Vagina (tissue), 2 donors: ENCODE measurements at places on chromosomes 4 and X.

- DNase-seq = no peak
Observed at GRCh38 chrX:10208953-10209352, 52.2 kb downstream of the CLCN4 start.

- DNase-seq = no peak
Observed at GRCh38 chr4:140450352-140450751, 22.9 kb upstream of the CLGN start.

DNA sequence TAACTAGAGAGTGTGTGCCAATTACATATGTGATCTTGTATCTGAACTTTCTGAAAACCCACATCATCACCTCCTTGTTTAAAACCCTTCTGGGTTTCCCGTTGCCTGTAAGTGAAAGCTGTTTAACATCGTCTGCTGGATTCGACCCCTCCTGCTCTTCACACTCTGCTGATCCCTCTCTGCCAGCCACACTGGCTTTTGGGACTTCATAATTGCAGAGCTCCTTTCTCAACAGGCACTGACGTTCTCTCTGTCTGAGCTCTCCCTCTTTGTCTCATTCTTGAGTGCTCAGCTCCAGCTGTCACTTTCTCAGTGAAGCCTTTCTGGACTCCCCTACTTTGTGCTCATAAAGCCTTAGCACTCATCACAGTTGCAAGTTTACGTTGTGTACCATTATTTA lies 153.9 kb downstream of the CEP135 start:
- no peak for DNase-seq

DNA sequence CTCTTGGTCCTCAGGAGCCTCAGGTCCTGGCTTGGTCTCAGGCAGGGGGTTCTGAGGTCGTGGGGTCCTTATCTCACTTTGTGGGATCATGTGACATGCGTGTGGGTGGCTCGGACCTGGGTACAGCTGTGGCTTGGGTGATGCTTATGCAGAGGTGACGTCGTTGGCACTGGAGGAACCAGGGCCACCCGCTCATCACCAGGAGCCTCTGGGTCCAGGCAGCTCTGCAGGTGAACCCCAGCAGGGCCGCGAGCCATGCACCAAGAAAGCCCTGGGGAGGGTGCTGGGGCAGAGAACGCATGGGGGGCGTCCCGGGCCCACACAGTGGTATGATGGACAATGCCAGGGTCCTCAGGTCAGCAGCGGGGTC lies 8.7 kb downstream of the ATP5ME start:
- DNase-seq = no peak

DNA sequence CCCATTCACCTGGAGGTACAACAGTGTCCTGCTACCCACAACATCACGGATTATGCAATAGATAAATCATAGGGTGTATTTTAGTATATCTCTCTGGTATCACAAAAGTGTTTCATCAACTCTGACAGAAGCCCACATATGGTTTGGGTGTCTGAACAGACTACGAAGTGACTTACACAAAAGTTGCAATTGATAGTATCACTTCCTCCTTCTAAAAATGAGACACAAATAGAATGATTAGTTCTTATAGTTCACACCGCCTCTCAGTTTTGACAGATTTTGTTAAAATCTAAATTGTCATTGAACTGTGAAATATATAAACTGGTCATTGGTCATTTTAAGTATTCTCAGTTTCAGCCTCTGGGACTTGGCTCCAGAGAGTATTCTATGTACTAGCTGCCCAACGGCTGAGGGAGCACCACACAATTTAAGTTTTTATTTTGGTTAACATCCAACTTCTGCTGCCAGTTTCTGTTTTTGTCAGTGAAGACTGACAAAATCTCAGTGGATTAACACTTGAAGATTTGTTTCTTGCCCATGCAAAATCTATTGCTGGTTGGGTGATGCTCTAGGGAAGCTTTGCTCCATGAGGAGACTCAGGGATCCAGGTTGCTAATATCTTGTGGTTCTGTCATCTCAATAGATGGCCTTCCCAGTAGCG lies 113.8 kb upstream of the PUDP start:
- no peak for DNase-seq

GRCh38 chr4:58749206-58749605 lies 1639.0 kb upstream of the IGFBP7 start:
- no peak for DNase-seq

GRCh38 chr4:11446155-11446811 lies 17.6 kb upstream of the HS3ST1 start:
- DNase-seq = no peak

- DNase-seq = no peak
Observed at GRCh38 chr4:13633671-13634070, 6.1 kb upstream of the BOD1L1 start.

DNA sequence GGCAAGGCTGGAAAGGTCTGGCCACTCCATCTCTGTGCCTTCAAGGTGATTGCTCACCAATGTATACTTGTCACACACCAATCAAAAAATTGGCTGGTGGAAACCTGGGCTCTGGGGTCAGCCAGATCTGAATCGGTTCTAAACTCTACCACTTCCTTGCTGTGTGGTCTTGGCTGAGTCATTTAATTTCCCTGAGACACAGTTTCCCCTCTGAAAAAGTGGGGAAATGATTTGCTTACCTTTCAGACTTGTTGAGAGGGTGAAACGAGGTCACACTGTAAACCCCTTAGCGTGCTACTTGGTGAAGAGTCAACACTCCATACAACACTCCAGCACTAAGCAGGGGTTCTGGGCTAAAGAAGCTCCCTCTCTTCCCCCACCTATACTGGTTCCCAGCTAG lies 252.3 kb upstream of the ZIC3 start:
- DNase-seq = no peak

DNA sequence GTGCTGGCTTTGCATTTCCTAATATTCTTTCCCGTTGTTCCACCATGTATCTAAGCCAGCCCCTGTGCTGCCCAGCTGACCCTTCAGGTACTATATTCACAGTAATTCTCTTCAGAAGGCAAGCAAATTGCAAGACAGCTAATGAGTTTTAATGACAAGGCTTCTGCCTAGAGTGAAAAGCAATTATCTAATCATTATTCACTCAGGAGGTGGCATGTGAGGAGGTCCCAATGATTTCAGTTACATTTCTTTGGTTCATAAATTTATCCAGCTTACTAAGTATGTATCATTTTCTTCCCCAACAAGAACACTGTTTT lies 123.0 kb downstream of the RASGEF1B start:
- no peak for DNase-seq

DNA sequence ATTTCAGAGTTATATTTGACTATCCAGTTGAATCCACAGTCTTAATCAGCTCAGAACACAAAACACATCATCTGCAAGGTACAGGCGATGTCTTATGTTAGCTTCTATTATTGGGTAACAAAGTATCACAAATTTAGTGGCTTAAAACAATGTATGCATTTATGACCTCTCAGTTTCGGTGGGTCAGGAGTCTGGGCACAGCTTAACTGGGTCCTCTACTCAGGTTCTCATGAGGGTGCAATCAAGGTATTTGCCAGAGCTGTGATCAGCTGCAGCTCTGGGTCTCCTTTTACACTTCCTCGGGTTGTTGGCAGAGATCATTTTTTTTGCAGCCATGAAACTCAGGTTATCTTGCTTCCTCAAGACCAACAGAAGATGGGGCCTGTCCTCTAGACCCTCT lies 498.9 kb downstream of the IDS start:
- no peak for DNase-seq

DNA sequence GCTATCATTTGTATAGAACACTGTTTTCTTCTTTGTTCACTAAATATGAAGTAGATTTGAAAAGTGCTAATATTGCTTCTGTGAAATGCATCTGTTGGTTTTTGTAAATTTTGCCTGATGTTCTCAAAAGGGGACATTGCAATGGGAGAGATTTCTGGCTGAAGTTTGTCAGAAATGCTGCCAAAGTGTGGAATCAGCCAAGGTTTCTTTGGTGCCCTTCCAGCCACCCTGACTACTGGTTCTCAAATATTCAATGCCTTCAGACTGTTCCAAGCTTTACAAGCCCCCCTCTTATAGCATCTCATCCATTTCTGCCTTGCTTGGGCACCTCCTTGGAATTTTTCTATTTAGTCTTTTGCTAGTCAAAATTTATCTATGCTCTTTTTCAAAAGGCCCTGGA lies 60.6 kb upstream of the TMLHE start:
- DNase-seq = no peak
